ENCODE measurements at places on chromosomes 6 and 20.

DNA sequence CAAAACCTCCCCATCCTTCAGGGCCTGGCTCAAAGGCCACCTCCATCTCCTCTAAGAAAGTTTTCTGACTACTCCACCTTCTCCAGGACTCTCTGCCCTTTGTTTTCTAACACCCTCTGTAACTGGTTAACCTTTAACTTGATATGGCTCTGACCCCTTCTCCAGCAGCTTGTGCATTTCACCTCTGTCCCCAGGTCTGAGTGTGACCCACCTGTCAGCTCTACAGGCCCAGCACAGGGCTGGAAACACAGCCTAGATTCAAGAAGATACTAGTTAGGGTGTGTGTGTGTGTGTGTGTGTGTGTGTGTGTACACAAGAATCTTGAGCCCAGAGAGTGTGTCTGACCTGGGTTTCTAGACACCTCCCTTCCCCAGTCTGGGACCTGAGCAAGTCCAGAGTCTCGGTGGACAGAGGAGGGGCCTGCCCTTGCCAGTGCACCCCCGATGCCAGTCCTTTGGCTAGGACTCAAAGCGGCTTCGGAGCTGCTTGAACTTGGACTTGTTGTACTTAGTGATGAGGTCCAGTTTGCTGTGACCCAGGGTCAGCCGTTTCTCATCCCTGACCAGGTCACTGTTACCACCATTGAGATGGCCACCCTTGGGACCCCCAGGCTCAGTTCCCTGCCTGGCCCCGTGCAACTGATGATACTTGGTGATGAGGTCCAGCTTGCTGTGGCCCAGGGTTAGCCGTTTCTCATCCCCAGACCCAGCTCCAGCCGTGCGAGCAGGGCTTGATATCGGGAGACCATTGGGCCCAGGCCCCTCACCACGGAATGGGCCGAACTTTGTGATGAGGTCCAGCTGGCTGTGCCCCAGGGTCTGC lies 1.7 kb upstream of the EIF6 start:
- DNase-seq, result no peak

GRCh38 chr6:16518265-16518664 lies 243.0 kb downstream of the ATXN1 start:
- no peak for DNase-seq

DNA sequence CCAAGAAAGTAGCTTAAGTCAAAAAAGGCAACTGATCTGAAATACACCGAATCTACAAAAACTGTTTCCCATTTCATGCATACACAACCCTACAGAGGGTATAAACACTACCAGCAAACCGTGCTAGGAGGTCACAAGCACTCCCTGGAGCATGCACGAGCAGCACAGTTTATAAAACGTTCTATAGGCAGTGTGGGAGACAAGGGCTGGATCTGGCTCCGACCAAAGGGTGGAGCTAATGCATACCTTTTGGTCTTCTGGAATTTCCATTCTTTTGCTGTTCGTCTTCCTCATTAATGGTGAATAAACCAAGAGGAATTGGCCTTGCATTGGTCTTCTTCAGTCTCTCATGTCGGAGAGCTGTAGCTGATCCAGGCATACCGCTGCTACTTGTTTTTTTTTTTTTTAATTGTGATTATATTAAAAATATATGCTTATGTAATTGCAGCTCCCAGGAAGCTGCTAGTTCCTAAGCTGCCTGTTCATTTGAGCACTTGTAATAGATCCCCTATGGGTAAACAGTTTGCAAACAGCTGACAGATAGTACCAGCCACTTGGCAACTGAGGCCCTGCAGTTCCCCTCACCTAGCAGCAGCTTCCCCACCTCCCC lies 24.5 kb downstream of the MAP7 start:
- DNase-seq, result no peak

DNA sequence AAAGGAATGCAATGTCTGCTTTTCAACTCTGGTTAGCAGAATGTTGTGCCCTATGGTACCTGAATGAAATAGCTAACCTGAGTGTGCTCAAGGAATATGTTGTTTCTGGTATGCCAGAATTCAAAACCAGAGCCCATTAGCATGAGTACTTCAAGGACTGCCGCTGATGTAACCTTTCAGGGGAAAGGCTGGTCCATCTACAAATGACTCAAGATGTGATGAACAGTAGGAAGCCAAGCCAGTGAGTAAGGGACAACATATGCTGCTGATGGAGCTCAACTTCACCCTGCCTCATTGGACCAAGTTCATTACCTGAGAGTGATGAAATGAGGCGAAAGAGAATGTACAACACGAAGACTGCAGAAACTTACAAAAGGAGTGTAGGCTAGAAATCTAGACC lies 95.7 kb upstream of the BMP2 start:
- DNase-seq, result no peak

GRCh38 chr6:166839569-166839968 lies 116.8 kb downstream of the RNASET2 start:
- no peak for DNase-seq

GRCh38 chr20:58513580-58514285 lies 1.5 kb downstream of the APCDD1L start:
- no peak for DNase-seq

DNA sequence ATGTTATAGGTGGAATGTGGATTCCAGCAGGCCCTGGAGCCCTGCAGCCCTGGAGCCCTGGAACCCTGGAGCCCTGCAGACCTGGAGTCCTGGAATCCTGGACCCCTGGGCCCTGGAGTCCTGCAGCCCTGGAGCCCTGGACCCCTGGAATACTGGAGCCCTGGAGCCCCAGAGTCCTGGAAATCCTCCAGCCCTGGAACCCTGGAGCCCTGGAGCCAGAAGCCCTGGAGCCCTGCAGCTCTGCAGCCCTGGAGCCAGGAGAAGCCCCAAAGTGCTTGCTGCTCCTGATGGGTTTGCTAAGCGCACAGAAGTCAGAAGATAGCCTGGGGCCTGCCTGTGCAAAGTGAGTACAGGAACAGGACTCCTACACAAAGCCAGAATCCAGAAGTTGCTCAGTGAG lies 223.1 kb upstream of the PDE10A start:
- DNase-seq, result no peak
